ENCODE measurements at places on chromosomes 4 and X. TPM values are rescaled to one million over a fixed set of nuclear protein-coding genes. Genes with fewer than 3 reads are reported as not detected.

The PHEX gene
- total RNA-seq = 0.56 TPM

The SSX2B gene
- total RNA-seq = not detected

The FAM184B gene
- 0.94 TPM for total RNA-seq

The COPS4 gene
- total RNA-seq = 28.8 TPM

The CLIC2 gene
- 3.2 TPM for total RNA-seq

The SASH3 gene
- 2.9 TPM for total RNA-seq

The NPY5R gene
- not detected for total RNA-seq

The SULT1B1 gene
- 129 TPM for total RNA-seq

GRCh38 chr4:150773032-150773431 lies 191.1 kb downstream of the MAB21L2 start:
- H3K4me3 ChIP-seq = no peak overlapping the region
- H3K4me1 ChIP-seq = no peaks in the 10 kb centered on the region
- DNase-seq = no peak
- H3K36me3 ChIP-seq = no peaks in the 10 kb centered on the region
- H3K27ac ChIP-seq = no peak overlapping the region
- H3K27me3 ChIP-seq = no peaks in the 10 kb centered on the region

GRCh38 chrX:108447303-108447702 lies 7.7 kb downstream of the COL4A5 start:
- H3K4me1 ChIP-seq = no peaks in the 10 kb centered on the region
- no peak overlapping the region for H3K4me3 ChIP-seq
- no peak overlapping the region for H3K27ac ChIP-seq
- DNase-seq = no peak

DNA sequence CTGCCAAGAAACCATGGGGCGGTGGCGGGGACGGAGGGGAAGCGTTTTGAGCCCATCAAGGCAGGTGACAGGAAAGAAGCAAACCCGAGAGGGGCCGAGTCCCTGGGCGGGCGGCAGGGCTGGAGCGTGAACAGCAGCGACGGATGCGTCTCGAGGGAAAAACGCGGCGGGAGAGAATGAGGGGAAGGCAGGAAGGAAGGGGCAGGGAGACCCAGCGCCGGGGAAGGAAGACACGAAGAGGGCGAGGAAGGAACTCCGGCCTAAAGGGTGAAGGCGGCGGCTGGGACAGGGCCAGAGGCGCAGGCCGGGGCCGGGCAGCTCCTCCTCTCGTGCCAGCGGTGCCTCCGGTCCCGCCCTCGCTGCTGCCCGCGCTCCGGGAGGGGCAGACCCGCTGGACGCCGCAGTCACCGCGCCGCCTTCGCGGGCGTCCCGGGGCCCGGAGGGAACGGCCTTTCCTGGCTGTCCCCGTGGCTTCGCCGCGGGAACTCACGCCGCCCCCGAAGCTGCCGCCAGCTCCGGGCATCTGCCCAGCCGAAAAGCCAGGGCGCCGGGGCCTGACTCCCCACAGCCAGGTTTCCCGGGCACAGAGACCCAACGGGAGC lies 751 bp upstream of the RGS12 start:
- peak overlapping the region; percentile 96 for H3K27ac ChIP-seq
- DNase-seq = peak; percentile 78
- no peaks in the 10 kb centered on the region for H3K27me3 ChIP-seq
- peak overlapping the region; percentile 74 for H3K4me3 ChIP-seq
- H3K36me3 ChIP-seq = no peaks in the 10 kb centered on the region

DNA sequence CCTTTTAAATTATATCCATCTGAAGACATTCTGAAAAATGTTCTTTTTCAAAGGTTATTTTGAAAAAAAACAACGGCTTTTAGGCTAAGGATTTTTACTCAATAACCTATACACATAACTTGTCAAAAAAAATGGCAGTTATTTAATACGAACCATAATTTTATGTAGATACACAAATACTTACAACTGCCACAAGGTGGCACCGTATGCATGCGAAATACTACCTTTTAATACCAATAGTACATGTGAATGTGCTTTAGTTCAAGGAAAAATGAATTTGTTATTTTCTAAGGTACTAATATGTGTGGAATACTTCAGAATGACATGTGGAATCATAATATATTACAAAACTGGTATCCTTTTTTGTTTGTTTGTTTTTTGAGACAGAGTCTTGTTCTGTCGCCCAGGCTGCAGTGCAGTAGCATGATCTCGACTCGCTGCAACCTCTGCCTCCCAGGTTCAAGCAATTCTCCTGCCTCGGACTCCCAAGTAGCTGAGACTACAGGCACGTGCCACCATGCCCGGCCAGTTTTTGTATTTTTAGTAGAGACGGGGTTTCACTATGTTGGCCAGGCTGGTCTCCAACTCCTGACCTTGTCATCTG lies 4.6 kb upstream of the MAD2L1 start:
- H3K27me3 ChIP-seq = no peaks in the 10 kb centered on the region
- H3K4me3 ChIP-seq = no peak overlapping the region
- peak; percentile 56 for DNase-seq
- peaks cover 5% of the 10 kb centered on the region for H3K4me1 ChIP-seq

- H3K27me3 ChIP-seq = no peaks in the 10 kb centered on the region
- no peaks in the 10 kb centered on the region for H3K4me1 ChIP-seq
- no peak overlapping the region for H3K4me3 ChIP-seq
- no peak overlapping the region for H3K27ac ChIP-seq
- DNase-seq = no peak
Measured at GRCh38 chr4:20764366-20764992, 64.2 kb downstream of the PACRGL start.

GRCh38 chr4:159768016-159768415 lies 665.1 kb downstream of the RAPGEF2 start:
- no peak for DNase-seq
- no peaks in the 10 kb centered on the region for H3K27me3 ChIP-seq
- no peak overlapping the region for H3K4me3 ChIP-seq
- no peaks in the 10 kb centered on the region for H3K36me3 ChIP-seq
- H3K4me1 ChIP-seq = no peaks in the 10 kb centered on the region

- H3K4me3 ChIP-seq = no peak overlapping the region
- H3K27me3 ChIP-seq = peaks cover 3% of the 10 kb centered on the region
- H3K4me1 ChIP-seq = no peaks in the 10 kb centered on the region
- no peak for DNase-seq
- H3K27ac ChIP-seq = no peak overlapping the region
- no peaks in the 10 kb centered on the region for H3K36me3 ChIP-seq
Measured at GRCh38 chrX:39941332-39941920, 156.3 kb downstream of the BCOR start.

DNA sequence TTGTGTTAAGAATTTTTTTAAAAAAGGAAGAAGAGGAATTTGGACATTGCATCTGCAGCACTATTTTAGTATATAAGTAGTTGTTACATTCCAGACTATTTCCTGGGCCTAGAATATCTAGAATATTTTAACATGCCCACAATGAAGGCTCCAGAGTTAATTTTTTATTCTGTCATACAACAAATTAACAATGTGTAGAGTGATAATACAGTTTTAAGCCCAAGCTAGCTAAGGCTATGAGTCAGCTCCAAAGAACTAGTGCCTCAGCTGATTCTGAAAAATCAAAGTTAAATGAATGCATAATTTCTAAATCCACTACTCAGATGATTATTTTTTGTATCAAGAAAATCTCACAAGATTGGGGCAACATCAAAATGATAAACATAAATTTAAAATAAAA lies 231.4 kb downstream of the PRDM5 start:
- no peak overlapping the region for H3K27ac ChIP-seq
- no peaks in the 10 kb centered on the region for H3K4me1 ChIP-seq
- no peak for DNase-seq
- H3K27me3 ChIP-seq = no peaks in the 10 kb centered on the region
- H3K4me3 ChIP-seq = no peak overlapping the region
- no peaks in the 10 kb centered on the region for H3K36me3 ChIP-seq

- H3K27ac ChIP-seq = no peak overlapping the region
- H3K36me3 ChIP-seq = no peaks in the 10 kb centered on the region
- H3K27me3 ChIP-seq = no peaks in the 10 kb centered on the region
- no peak for DNase-seq
- H3K4me1 ChIP-seq = no peaks in the 10 kb centered on the region
- H3K4me3 ChIP-seq = no peak overlapping the region
Measured at GRCh38 chr4:129264008-129264657, 168.2 kb downstream of the C4orf33 start.

DNA sequence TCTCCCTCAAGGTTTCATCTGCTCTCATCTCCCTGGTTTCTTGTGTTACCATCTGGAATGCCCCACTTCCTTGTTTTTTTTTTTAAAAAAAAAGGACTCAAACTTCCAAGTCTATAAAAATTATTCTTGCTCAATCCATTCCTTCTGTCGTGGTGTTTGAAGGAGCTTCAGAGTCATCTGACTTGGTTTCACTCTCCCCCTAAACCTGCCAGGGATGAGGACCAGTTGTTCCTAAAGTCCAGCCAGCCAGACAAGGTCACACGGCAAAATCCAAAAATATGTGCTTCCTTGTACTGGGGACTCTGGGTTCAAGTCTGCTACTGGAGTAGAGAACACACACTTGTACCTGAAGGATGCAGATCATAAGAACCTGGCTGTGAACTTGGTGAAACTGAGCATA lies 84.5 kb upstream of the GPM6B start:
- no peak overlapping the region for H3K4me3 ChIP-seq
- no peak for DNase-seq
- no peaks in the 10 kb centered on the region for H3K36me3 ChIP-seq
- no peak overlapping the region for H3K27ac ChIP-seq

DNA sequence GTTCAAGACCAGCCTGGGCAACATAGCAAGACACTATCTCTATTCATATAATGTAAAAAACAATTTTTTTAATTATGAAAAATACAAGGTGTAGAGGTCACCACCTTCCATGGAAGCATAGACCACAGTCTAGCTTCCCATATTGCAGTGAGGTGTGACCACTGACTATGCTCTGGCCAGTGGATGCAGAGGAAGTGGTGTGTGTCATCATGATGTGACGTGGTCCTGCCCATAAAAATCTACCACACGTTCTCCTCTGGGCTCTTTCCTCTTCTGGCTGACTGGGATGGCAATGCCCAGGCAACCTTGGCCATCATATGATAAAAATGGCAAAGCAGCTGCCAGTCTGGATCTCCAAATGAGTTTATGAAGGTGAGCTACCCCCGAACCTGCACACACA lies 65.7 kb downstream of the RBM47 start:
- no peak for DNase-seq
- peak overlapping the region; percentile 9 for H3K27ac ChIP-seq
- no peaks in the 10 kb centered on the region for H3K36me3 ChIP-seq
- no peaks in the 10 kb centered on the region for H3K4me1 ChIP-seq
- H3K27me3 ChIP-seq = no peaks in the 10 kb centered on the region

DNA sequence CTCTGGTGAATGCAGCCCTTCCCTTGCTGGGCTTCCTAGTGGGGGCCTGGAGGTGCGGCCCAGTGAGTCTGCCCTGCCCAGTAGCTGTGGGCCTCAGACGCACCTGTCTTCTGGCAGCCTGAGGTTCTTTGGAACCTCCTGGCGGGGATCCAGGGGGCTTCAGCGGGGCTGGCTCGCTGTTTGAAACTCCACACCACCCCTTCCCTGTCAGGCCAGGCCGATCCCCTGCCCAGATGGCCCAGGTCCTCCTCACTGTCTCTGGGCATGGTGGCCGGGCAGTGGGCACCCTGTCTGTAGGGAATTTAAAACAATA lies 10.7 kb upstream of the NKX1-1 start:
- H3K36me3 ChIP-seq = no peaks in the 10 kb centered on the region
- peaks cover 12% of the 10 kb centered on the region for H3K27me3 ChIP-seq
- no peak overlapping the region for H3K4me3 ChIP-seq
- peak; percentile 14 for DNase-seq
- no peak overlapping the region for H3K27ac ChIP-seq

GRCh38 chrX:119007189-119007770 lies 32.9 kb downstream of the LONRF3 start:
- H3K36me3 ChIP-seq = no peaks in the 10 kb centered on the region
- no peak overlapping the region for H3K27ac ChIP-seq
- DNase-seq = no peak
- no peak overlapping the region for H3K4me3 ChIP-seq

- H3K27me3 ChIP-seq = no peaks in the 10 kb centered on the region
- no peak for DNase-seq
- H3K4me3 ChIP-seq = no peak overlapping the region
- no peaks in the 10 kb centered on the region for H3K4me1 ChIP-seq
Measured at GRCh38 chr4:30207389-30207788, 512.8 kb upstream of the PCDH7 start.

DNA sequence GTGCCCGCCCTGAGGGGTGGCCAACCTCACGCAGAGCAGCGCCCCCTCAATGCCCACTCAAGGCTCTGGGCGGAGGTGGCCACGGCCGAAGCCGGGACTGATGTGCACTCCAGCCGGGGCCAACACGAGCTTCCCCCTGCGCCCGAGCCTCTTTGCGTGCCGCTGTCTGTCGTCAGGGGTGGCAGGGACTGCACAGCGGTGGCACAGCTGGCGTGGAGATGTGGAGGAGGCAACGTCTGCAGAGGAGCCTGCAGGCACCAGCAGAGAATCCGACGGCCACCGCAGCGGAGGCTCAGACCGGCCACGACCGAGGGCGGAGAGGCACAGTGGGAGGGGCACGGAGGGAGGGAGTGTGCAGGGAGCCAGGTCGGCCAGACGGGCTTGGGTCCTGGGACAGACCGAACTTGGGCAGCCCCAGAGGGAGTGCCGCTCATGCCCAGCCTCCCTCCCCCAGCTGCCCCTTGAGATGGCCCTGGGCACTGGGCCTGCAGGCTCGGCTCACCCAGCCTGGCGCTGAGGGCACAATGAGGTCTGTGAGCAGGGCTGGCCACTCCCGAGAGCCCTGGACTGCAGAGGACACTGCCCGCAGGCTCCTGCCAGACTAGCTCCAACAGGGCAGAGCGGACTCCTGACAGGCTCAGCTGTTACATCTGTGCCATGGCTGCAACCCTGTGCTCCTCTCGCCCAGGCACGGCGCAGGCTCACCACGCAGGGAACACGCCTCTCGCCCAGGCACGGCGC lies 46.5 kb upstream of the CPLX1 start:
- H3K27me3 ChIP-seq = no peaks in the 10 kb centered on the region
- no peak overlapping the region for H3K4me3 ChIP-seq
- no peaks in the 10 kb centered on the region for H3K4me1 ChIP-seq
- peaks cover 7% of the 10 kb centered on the region for H3K36me3 ChIP-seq
- no peak overlapping the region for H3K27ac ChIP-seq
- no peak for DNase-seq

- DNase-seq = no peak
- H3K27ac ChIP-seq = no peak overlapping the region
- H3K4me1 ChIP-seq = no peaks in the 10 kb centered on the region
- H3K27me3 ChIP-seq = no peaks in the 10 kb centered on the region
- H3K36me3 ChIP-seq = no peaks in the 10 kb centered on the region
Measured at GRCh38 chrX:154513716-154514115, 2.3 kb downstream of the FAM3A start.

DNA sequence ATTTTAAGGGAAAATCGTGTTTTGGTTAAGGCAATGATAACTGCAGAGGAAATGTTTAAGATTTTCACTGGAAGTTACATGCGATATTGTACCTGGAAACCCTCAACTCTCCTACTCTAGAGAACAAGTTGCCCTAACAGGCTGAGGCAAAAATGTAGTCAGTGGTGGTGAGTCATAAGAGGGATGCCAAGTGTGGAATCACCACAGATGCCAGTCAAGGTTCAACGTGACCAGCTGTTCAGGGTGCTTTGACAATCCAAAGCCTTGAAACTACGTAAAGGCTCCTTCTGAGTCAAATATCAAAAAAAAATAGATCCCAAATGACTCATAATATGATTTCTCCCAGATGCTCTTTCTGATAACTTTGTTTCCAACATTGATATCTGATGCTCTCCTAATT lies 77.9 kb upstream of the AFF2 start:
- no peak for DNase-seq
- H3K27ac ChIP-seq = no peak overlapping the region
- no peaks in the 10 kb centered on the region for H3K4me1 ChIP-seq
- H3K36me3 ChIP-seq = no peaks in the 10 kb centered on the region

Data from colonic mucosa (tissue), 4 donors.